ENCODE measurements at places on chromosomes 7 and 10.

- DNase-seq: no peak
These were observed 130.2 kb downstream of the GPR37 start for GRCh38 chr7:124635416-124635815.

GRCh38 chr7:81684514-81685269 is 85.2 kb downstream of the HGF start:
- DNase-seq: peak; percentile 76

GRCh38 chr10:121110369-121110768 is 259.2 kb downstream of the WDR11 start:
- no peak for DNase-seq

GRCh38 chr7:44132039-44132438 is 8.7 kb upstream of the POLD2 start:
- no peak for DNase-seq

- DNase-seq: no peak
These were observed 99.3 kb upstream of the INSIG1 start for GRCh38 chr7:155198196-155198892.

- DNase-seq: no peak
These were observed 37.5 kb upstream of the DNAJB6 start for GRCh38 chr7:157299317-157299612.

GRCh38 chr7:106423821-106424475 is 139.2 kb upstream of the NAMPT start:
- no peak for DNase-seq

GRCh38 chr10:61325223-61325960 is 127.8 kb downstream of the TMEM26 start:
- DNase-seq: no peak

DNA sequence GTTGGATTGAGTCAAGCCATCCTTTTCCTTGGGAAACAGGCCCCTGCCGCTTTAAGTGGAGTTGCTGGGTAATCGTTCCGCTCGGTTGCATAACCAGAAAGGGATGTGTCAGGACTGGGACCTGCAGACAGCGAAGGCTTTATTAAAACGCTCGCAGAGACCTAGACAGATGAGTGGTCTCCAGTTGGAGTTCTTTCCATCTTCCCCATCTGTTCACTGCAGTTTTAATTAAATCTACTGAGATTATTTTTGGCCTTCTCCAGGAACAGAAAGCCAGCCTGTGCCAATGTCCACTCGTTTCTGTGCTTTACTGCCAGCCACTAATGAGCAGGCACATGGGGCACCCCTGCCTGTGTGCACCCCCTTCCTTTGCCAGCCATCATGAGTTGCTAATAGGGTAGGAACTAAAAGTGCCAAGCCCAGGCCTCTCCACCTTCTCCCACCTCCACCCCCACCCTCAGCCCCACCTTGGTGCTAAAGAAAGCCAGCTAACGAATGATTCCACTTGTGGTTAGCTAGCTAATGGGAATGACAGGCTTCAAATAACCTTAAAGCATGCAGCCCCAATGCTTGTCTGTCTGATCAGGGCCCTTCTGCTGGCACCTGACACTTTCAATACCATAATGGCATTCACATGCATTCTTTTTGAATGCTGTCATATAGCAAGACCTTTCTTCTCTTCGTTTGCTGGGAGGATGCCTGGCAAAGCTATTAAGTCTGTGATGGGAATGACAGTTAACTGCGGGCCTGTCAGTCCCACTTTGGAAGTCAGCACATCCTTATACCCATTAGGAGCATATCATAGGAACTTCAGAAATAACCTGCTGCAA is 556.8 kb upstream of the GALNT17 start:
- DNase-seq: no peak

DNA sequence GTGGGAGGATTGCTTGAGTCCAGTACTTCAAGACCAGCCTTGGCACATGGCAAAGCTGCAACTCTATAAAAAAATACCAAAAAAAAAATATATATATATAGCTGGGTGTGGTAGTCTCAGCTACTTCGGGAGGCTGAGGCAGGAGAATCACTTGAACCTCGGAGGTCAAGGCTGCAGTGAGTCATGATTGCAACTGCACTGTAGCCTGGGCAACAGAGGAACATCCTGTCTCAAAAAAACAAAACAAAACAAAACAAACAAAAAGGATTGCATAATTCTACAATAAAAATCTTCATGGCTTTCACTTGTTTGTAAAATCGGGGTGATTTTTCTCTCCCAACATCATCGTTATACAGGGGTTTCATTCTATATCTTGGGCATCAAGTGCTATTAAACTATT is 35.1 kb downstream of the GUSB start:
- no peak for DNase-seq

GRCh38 chr7:102468478-102469350 is 3.9 kb downstream of the LRWD1 start:
- DNase-seq: no peak

- DNase-seq: no peak
These were observed 225.6 kb downstream of the PTPRN2 start for GRCh38 chr7:158362001-158362400.

GRCh38 chr7:84204655-84205054 is 10.1 kb upstream of the SEMA3A start:
- no peak for DNase-seq

DNA sequence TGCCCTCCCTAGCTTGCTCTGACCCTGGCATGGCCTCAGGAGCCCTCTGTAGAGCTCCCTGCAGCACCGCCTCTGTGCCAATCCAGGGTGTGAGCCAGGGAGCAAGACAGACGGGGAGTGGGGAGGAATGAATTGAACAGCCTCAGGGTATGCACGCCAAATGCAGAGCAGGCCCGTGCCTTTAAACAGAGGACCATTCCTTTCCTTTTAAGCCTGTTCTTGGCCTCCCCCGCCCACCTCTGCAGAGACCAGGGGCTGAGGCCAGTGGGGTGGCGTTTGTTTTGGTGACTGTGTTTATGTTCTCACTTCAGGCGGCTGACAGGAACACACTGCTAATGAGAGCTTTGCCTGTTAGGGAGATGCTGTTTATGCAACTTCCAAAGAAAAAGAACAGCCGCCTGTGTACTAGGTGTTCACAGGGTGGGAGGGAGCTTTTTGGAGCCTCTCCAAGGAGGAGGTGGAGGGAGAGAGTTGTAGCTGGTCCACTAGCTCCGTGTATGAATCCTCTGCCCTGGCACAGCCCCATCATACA is 528.1 kb upstream of the DPP6 start:
- no peak for DNase-seq

DNA sequence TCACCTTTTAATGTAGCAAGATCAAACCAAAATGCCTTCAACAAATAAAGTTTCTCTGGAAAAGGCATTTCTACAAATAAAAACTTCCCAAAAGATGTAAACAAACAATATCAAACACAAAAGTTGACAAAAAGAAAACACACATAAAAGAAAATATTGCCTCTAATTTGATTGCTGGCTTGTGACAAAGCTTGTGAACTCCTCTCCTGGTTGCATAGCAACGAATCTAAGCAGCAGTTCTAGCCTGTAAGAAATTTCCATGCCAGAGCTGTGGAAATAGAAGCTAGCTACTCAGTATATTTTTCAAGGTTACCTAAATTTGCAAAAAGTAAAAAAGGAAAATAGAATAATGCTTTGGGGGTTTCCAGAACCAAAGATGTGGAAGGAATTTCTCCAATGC is 173.9 kb upstream of the CDK1 start:
- no peak for DNase-seq

- DNase-seq: no peak
These were observed 52.2 kb downstream of the UNCX start for GRCh38 chr7:1284743-1285458.

DNA sequence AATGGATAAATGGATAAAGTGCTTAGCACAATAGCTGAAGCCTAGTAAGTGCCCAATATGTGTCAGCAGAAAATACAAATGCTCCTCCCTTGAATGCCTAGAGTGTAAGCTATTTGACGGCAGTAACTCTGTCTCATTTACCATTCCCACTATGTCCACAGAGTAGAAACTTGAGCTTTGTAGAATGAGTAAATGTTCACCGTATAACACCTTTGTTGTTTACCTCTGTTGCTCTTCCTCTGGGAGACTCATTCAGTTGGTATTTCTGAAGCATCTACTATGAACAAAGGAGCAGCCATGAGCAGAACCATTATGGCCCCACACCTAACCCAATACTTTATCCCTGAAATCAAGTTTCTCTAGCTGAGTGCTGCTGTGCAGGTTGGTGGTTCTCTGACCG is 8.4 kb upstream of the SLC16A12 start:
- DNase-seq: no peak

DNA sequence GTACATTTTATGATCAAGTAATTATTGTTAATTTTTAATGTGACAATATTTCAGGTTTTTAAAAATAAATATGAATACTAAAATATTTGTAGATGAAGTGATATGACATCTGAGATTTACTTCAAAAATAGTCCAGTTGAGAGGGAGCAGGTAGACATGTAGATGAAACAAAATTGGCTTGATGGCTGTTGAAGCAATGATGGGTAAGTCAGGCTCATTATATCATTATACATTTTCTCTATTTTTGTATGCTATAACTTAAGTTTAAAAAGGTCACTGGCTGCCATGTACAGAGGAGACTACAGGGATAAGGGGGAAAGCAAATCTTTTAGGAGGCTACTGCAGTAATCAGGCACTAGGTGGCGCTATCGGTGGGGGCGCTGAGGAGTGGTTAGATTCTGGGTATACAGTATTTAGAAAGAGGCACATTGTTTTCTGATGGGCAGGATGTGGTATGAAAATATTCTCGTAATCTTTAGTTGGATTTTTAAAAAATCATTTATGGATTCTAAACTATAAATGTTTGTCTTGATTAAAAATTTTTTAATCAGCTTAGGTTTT is 189.8 kb upstream of the IMMP2L start:
- DNase-seq: no peak

Data from DMS79 (cell line).